ENCODE measurements at places on chromosomes 16 and 17.

- no peak for DNase-seq
Observed at GRCh38 chr17:47693731-47694580, at the start of gene TBKBP1. TBKBP1 (plus strand) TSS chr17:47694161; CDS start chr17:47696113, 1,952 bp downstream.

DNA sequence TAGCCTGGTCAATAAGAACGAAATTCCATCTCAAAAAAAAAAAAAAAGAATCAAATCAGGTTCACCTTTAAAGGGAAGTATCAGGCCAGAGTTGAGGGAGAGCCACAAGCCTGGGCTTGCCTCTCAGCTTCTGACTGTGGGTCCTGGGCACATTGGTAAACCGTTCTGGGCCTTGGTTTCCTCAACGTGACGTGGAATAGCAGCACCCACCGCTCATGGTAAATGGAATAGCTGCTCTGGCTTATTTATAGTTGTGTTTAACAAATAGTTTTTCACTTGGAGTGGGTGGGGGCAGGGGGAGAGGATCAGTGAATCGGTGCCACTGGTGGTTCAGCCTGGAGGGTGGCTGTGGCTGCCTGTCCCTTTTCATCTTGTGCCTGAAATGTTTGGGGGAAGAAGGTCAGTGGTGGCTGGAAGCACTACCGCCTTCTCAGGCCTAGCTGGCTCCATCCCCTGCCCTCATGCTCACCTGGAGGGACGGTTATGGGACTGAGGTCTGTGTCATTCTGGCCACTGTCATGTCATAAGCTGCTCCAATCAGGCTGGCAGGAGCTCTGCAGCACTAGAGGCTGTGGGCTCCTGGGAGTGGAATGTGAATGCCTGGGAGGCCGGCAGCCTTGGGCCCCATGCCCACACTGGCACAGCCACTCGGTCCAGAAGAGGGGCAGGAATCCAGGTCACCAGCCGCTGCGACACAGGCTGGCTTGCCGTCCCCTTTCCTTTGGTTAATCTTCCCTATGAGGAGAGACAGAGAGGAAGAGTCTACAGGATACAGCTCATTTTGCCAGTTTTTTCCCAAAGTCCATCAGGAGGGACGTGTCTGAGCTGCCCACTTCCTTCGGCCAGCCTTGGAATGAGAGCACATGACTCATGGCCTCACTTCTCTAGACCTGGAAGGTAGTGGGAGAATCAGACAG is 27.0 kb downstream of the CCR7 start:
- DNase-seq = no peak

DNA sequence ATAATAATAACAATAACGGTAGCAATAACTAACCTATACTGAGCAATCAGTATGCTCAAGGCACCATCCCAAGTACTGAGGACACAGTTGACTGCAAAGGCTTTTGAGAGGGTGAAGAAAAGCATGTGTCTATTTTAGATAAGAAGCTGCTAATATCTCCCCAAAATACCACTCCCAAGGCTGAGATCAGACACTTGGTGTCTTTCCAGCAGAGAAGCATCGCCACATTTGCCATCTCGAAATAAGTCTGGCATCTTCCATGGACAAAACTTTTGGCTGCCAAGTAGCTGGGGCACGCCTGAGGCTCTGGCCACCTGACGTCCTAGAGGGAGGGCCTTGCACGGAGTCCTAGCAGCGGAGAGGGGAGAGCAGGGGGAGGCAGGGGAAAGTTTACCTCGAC is 39.0 kb downstream of the ZNF423 start:
- DNase-seq = no peak

DNA sequence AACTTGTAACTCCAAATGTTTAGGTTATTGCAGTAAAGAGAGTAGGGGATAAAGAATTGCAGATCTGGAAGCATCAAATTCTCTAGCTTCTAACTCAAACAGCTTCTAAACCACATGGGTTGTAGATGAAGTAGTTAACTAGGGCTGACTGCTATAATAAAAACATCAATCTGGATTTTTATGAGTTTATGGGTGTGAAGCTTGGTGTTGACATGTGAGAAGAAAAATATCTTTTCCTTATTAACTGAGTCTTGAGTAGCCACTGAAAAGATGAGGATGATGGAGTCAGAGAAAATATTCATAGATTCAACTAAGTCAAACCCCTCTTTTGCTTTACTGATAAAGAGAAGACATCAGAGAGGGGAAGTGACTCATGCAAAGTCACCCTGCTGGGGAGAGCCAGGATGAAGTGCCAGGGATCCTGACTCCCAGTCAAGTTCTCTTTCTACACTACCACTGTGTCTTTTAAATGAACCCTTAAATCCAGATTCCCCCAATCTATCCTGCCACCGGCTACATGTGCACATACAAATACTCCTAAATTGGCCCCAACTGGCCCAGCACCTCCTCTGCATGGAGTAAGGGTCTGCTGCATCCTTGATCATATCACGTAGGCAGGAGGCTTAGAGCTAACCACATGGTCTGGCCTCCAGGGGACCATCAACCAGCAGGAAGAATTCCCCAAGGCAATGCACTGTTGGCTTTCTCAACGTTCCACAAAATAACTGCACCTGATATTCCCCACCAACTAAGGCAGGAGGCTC is 264.0 kb upstream of the CCL2 start:
- DNase-seq = no peak

GRCh38 chr16:14364386-14365199 is 265.5 kb downstream of the PARN start:
- DNase-seq = no peak

DNA sequence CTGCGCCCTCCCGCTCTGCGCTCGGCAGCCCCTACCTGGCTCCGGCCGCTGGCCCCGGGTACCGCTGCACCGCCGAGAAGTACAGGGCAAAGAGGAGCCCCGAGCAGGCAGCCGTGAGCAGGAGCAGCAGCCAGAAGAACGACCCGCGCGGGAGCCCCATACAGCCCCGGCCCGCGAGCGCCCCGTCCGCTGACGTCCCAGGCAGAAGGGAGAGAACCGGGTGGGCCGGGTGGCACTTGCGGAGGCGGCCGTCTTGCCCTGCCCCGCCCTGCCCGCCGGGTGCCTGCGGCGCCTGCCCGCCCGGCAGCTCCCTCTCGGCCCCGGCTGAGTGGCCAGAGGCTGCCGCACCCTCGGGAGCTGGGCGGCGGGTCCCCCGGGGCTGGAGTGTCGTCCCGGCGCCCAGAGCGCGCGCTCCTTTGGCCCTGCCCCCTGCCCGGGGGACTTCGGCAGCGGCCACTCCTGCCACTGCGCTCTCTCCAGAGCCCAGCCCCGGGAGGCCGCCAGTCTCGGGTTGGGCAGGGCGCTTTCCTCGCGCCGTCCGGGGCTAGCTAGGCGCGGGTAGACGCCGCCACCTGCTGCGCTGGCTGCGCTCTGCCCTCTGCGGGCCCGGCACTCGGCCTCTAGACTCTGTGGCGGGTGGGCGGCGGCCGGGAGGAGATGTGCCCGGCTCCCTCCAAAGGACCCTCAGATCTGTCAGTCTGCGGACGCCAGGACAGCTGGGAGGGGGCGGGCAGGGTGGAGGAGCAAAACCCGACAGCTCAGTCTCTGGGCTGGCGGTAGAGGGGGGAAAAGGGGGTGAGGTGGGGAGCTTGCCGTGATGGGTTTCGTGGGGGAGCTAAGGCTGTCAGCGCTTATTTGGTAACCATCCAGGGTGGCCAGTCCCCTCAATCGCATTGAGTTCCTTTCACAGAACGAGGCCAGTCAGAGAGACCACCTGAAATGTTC is at the start of gene ST6GALNAC2:
TSS of gene ST6GALNAC2 (minus strand) at position 212 of the 945 bp plus-strand sequence. CDS start at position 160, 52 bp downstream.
- DNase-seq = no peak

DNA sequence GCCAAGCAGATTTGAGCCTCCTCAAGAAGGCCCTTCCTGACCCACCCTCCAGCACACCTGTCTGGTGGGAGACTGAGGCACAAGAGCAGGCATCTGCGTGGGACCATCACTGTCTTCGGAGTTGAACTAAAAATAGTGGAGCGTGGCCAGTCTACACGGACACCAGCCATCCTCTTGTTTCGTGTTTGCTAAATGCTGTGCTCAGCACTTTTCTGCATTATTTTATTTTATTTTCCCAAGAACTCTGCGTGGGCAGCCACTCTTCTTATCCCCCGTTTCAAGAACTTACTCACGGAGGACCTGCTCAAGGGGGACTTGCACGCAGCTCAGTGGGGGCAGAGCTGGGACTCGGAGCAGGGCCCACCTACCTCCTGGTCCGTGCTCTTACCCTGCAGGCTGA is 60.8 kb downstream of the SOCS3 start:
- DNase-seq = no peak

DNA sequence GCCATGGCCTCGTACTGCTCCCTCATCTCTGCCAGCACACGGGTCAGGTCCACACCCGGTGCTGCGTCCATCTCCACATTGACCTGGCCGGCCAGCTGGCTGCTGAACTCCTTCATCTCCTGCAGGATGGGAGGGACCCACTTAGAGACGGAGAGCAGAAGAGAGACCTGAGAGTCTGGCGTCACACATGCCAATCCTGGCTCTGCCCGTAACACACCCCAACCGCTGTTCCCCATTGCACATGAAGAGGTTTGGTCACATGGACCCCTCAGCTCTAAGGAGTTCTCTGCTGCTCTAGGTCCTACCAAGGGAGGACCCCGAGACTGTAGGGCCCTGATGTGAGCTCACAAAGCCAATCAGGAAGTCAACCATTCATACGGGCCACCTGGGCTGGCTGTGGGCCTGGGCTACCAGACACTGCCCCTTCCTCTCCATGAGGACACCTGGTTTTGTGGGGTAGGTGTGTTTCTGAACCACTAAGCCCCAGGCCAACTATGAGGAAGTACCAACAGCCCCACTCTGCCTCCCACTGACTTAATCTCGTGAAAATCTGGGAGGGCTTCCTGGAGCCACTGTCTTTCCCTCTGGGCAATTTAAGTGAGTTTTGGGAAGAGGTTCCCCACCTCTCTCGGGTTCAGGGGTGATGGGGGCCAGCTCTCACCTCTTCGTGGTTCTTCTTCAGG is 2.4 kb downstream of the KRT15 start:
- DNase-seq = no peak

GRCh38 chr17:76271669-76272540 is 6.8 kb downstream of the UBALD2 start:
- no peak for DNase-seq

GRCh38 chr16:2691491-2692248 is 9.3 kb downstream of the KCTD5 start:
- no peak for DNase-seq

DNA sequence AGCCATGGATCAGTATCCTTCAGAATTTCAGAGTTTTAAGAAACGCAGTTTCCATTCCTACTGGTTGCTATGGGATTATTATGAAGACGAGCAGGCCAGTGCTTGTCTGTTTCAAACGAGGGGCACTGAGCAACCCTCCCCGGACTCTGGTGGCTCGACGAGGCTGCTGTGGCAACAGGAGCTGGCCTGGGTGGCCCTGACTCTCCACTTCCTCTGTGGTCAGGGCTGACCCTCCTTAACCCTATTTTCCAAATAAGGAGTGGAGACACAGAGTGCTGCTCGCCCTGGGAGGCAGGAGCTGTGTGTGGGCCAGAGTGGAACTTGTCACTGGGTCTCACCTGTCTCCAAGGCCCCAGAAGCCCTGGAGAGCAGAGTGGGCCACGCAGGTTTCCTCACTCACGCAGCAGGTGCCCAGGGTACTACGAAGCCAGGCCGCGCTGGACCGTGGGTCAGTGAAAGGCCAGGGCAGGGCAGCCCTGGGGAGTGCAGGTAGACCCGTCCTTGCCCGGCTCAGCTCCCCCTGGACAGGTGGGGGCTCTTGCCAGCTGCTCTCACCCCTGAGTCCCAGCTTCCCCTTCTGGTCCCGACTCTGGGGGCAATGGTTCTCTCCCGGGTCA is 3.3 kb downstream of the GALNS start:
- DNase-seq = no peak

DNA sequence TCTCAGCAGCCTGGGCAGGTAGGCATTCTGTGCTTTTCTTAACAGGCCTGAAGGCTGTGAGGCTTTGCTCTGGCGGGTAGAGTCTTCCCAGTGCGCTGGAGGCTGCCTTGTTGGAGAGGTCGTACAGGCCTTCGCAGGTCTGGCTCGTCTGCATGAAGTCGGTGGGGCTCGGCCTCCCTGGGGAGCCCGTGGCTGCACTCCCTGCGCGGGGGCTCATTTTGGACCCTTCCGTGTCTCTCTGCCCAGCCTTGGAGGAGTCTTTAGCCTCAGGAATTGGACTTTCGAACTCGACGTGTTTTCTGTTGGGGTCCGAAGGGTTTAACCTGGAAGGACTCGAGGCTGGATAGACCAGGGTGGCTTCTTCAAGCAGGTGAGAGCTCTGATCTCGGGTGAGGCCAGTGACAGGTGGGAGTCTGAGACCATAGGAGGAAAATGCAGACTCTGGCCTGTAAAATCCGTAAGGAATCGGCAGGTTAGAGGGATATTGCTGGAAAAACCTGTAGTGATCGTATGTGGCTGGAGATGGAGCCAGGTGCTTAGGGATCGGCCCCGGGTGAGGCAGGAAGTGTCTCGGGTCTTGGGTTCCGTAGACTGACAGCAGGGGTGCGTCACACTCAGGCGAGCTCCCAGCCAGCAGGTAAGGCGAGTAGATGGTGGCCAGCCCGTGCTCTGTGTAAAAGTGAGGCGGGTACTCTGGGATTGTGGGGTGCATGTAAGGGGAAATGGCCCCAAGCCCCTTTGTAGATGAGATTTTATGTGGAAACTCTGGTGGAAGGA is 8.6 kb downstream of the ZNF750 start:
- no peak for DNase-seq

- no peak for DNase-seq
Observed at GRCh38 chr17:1413281-1413791, 13.3 kb upstream of the YWHAE start.

GRCh38 chr17:28045304-28045703 is 2.8 kb downstream of the NLK start:
- no peak for DNase-seq

DNA sequence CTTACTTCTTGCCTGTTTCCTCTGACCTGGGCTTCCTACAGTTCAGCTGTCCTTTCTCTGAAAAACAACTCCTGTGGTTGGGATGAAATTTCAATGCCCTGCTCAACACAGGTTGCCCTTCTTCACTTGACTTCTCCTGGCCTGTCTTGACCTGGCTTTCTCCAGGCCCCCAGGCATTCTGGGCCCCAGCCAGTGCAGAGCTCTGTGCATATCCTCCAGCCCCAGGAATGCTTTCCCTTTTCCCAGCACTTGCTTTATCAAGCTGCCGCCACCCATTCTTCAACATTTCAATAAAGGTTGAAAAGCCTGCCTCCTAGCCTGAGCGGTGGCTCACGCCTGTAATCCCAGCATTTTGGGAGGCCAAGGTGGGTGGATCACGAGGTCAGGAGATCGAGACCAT is 10.8 kb downstream of the ODAD4 start:
- no peak for DNase-seq

All from hematopoietic multipotent progenitor cell treated with erythropoietin and hydrocortisone succinate and interleukin-3 and kit ligand, for 15 days (in vitro differentiated cells).